Pancreas (tissue), 10 donors: ENCODE measurements at places on chromosomes 1 and 21.

- no peak for DNase-seq
These were observed 41.8 kb downstream of the ETS2 start for GRCh38 chr21:38847556-38847955.

DNA sequence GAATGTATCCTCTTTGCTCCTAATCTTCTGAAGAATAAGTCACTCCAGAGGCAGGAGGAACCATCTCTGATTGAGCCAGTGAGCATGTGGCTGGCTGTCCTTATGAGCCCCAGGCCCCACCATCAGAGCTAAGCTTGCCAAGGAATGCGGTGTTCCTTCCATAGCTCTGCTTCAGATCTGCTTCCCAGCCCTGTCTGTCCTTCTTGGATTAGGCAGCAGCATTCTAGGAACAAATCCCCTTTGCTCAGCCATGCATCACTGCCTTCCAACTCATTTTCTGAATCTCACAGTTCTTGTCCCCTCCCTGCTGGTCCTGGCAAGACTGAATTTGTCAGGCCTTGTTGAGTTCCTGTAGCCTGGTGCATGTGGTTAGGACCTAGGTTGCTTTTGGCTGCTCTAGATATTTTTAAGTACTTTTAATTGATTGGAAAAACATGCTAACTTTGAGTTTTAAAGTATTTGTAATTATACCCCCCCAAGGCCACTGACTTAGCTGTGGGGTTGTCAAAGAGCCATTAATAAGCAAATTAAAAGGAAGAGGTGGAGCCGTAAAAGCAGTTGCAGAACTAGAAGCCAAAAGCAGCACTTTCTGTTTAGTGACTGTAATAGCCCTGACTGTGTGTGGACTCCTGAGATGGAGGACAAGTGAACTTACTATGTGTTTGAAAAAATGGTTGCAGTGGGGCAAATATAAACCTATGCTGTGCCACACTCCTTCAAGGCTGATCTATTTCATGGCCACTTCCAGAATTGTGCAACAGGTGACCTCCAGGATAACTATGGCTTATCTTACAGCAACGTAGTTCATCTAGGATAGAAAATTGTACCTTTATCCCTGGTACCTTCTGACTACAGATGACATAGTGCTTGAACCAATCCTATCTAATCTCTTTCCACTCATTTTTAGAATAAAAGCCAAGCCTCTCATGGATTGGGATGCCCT is 61.3 kb upstream of the BACH1 start:
- no peak for DNase-seq

- no peak for DNase-seq
These were observed 258.5 kb downstream of the TRABD2B start for GRCh38 chr1:47738560-47739182.

DNA sequence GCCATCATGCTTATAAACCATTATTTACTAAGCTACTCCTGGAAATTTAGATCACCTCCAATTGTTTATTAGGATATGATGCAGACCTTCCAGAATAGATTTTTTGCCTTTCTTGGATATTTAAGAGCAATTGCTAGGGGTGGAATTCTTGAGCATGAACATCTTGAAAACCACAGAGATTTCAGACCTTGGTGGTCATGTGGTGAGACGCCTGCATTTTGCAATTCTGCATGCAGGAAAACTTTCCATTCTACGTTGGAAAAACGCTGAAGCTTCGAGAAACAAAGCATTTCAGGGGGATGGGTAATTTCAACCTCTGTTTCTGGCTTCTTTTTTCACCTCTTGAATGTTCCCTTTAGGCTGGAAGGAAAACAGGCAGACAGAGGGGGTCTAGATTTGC is 596.3 kb downstream of the KIF26B start:
- no peak for DNase-seq

DNA sequence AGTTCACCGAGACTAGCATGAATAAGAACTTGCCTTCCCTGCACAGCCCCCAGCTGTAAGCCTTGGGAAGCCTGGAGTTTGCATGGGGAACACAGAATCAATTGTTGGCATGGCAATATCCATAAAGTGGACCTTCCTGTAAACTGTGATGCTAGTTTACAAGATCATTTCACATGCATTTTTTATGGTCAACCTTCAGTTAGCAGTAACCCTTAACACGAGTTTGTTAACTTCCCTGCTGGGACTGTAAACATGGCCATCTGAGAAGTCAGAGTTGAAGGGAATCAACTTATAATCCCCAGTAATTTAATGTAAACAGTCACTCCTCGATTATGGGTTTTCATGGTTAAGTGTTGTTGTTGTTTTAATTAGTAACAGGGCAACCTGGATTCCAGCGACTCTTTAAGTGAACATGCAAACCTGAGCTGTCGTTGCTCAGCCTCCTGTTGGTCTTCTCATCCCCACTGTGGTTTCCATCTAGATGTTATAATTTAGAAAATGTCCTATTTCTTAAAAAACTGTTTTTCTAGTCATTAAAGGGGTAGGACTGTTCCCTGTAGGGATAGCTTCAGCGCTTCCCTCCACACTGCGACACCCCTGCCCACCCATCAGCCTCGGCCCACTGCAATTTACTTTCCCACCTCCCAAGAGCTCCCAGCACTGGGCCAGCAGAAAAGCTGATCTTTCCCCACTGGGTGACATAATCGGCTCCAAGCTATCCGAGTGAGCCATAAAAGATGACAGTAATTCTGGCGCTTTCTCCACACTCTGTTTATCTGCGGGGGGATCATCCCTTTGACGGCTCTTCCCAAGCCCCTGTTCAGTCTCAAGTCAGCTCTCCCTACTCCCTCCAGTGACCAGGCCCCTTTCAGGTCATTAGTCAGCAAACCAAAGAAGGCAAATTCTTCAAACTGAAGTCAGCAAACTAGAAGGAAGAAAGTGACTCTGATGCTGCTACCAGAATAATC is 107.6 kb upstream of the IPO9 start:
- DNase-seq: no peak

- no peak for DNase-seq
These were observed 17.6 kb downstream of the MAPKAPK2 start for GRCh38 chr1:206702260-206702659.

DNA sequence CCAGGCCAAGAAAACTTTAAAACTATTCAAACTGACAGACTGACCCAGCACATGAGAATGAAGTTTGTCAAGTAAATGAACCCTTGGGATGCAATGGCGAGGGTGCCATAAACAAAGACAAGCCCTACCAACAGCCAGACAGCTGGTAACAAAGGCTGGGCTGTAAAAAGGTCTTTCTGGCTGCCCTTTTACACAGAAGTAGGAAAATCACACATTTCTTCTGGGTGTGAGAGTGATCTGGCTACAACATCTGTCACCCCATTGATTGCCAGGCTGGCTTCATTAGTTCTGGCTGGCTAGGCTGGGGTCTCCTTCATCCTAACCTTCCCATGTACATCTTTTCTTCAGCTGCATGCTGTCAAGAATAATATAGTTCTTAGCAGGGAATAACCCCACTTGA is 83.6 kb upstream of the FOXD3 start:
- no peak for DNase-seq
